ENCODE measurements at places on chromosomes 6 and 20.

DNA sequence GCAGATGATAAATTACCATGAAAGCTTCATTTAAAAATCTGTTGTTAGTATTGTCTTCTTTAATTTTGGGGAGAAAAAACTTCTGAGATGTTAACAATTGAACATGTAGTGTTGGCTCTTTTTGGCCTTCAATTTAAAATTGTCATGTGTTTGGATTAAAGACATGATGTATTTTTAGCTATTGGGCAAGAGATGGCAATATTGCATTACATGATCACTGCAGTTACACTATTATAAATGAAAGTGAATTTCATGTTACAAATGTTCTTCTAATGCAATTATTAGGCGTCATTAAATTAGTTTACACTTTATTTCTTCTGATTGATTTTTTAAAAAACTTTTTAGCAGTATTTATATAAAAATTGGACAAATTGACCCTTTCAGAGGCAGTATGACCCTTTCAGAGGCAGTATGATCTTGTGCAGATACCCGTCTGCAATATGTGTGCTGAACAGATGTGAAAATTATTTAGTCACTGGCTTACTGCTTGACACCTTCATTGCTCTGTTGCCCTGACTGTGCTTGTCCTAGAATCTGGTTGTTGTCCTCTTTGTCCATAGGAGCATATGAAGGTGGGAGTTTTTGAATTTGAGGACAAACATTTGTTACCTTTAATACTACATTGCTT, 25.8 kb downstream of the CDKAL1 start:
- DNase-seq = no peak

DNA sequence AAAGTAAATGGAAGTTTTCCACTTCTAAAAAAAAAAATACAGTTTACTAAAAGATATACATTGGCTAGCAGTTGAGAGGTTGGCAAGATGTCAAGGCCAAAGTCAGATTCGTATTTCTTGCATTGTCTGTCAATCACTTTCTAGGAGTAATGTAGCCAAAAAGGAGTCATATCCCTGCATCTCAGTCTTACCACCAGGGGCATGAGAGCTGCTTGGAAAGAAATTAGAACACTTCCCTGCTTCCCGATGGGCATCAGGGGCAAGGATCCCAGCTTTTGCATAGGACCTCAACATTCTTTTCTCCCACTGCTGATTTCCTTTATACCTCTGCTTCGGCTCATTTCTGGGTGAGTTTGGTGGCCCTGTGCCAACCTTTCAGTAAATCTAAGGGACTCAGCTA, 581.0 kb upstream of the MAP3K7 start:
- DNase-seq = no peak

DNA sequence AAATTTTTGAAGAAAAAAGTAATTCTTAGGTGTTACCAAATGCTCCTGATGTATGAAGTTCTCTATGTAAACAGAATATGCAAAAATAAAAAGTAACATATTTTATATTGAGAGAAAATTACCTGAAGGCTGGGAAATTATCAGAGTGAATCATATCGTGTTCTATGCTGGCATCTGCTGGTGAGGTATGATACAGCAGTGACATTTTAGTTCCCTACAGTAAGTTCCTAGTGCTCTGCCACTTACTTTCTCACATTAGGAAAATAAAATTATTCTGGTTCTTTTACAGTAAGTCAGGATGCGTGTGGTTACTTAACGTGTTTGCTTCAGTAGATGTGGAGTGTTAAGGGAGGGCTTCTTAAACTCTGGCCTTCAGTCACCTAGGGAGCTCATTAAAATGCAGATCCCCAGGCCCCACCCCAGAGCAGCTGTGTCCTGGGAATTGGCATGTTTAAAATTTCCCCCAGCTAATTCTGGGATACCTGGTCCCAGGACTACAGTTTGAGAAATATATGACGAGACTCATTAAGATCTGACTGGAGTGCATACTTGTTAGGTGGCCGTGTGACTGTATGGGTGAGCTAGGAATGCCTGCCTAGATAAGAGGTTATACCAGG, 3.2 kb downstream of the ACTR5 start:
- DNase-seq = no peak

DNA sequence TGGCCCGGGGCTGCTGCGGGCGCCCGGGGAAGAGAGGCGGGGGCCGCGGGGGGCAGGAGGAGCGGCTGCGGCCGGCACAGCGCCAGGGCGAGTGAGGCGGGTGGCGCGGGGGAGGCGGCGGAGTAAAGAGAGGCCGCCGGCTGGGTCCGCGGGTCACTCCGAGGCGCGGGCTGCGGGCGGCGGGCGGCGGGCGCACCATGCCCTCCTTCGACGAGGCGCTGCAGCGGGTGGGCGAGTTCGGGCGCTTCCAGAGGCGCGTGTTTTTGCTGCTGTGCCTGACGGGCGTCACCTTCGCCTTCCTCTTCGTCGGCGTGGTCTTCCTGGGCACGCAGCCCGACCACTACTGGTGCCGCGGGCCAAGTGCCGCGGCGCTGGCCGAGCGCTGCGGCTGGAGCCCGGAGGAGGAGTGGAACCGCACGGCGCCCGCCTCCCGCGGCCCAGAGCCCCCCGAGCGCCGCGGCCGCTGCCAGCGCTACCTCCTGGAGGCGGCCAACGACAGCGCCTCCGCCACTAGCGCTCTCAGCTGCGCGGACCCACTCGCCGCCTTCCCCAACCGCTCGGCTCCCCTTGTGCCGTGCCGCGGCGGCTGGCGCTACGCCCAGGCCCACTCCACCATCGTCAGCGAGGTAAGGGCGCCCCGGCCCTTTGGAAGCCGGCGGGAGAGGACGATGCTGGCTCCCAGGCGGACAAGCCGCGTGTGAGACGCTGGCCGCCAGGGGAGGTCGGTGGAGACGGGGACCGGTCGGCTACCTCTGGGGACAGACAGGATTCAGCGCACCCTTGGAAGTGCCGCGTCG, at the start of gene SLC22A3:
SLC22A3 (plus strand) TSS at position 156 of the 797 bp plus-strand sequence; CDS start at position 198, 42 bp downstream.
- DNase-seq = no peak

- no peak for DNase-seq
Measured at GRCh38 chr6:53623497-53623896, 42.1 kb downstream of the KLHL31 start.

- DNase-seq = no peak
Measured at GRCh38 chr6:37103169-37104039, 66.5 kb upstream of the PIM1 start.

DNA sequence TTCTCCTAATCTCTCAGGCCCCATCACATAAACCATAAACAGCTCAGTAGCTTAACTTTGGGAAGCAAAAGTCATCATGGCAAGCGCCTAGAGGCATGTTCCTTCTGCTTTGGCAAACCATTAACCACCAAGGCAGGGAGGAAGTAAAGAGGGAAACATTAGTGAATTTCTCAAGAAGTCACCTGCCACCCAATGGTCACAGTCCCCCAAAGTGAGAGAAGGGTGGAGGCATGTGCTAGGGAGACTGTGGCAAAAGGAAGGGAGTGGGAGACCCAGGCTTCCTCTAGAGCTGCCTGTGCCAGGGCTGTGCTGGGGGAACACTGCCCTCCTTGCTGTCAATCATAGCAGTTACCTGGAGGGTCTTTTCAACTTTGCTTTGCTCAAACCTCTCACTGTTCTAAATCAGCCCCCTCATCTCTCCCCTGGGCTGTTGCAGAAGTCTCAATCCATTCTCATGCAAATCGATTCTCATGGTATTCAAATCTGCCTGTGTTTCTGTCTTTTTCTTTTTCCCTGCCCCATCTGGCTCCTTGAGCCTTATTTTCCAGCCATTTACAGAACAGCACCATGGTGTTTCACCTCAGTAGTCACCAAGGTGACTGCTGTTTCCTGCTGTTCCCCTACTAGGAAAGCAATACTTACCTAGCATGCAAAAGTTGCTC, 1.8 kb upstream of the RNF24 start:
- DNase-seq = no peak

DNA sequence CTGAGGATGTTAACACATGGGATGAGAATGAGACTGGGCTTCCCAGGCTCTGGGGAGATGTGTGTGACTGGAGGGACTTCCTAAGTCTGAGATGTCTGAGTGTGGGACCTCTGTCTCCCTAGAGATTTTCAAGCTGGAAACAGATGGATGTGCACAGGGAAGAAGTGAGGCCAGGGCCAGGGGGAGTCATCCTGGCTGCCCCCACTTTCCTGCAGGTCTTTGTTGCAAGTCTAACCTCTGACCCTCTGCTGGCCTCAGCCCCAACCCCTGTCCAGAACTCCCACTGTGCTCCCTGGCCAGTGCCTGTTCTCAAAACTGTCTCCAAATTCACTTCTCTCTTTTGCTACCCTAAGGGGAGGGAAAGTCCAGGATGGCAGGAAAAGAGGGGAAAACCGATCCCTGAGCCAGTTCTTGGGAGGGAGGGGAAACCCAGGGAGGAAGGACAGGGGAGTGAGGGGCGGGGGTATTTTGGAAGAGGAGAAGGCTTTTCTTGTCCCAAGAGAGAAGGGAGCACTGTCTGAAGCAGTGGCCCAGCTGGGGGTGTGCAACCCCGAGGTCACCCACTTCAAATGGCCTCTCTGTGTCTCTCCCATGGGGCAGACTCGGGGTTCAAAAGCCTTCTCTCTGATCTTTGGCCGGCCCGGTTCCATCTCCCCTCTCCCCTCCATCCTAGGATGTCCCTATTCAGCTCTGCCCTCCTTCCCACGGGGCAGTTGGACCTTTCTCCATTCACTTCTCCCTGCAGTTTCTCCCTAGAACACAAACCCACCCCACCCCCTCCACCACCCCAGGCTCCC, 3.1 kb downstream of the PPP1R18 start:
- DNase-seq = no peak

All from stimulated activated CD8-positive, alpha-beta memory T cell treated with anti-CD3 and anti-CD28 coated beads, Interleukin-4, amount 100 ng/mL, for 1 hour (primary cell).